Stimulated activated naive CD4-positive, alpha-beta T cell (primary cell): ENCODE measurements at places on chromosomes 7 and 10.
A peak's percentile ranks its signal among the peaks of the same experiment; 100 is the strongest.

DNA sequence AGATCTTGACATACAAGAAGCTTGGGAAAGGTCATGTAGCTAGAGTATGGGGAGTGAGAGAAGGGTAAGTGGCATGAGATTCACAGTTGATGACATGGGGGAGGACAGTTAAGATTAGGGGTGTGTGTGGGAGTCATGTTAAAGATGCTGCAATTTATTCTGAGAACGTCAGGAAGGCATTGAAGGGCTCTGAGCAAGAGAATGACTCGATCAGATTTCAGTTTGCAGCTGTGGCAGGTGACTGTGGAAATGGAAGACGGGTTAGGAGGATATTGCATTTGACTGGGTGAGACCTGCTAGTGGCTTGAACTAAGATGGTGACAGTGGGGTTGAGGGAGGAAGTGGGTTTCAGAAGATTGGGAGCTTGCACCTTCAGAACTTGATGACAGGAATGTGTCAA is 5.6 kb downstream of the CDC123 start:
- no peak for DNase-seq

DNA sequence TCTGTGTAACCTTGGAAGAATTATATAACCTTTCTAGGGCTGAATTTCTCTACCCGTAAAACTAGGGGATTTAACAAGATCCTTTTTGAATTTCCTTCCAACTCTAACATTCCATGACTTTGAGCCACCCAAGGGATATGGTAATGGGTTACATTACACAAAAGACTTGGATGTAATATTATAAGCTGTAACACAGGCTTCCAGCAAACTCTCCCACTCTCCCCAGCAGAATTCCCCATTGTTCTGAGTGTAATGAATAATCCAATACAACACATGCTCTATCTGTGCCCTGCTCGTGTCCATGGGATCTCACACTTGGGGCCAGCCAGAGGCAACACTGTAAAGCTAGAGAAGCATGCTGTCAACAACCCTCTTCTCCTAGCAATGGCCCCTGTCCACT is 790.6 kb upstream of the AUTS2 start:
- DNase-seq = no peak

GRCh38 chr10:125007436-125007835 is 65.5 kb downstream of the ZRANB1 start:
- no peak for DNase-seq

DNA sequence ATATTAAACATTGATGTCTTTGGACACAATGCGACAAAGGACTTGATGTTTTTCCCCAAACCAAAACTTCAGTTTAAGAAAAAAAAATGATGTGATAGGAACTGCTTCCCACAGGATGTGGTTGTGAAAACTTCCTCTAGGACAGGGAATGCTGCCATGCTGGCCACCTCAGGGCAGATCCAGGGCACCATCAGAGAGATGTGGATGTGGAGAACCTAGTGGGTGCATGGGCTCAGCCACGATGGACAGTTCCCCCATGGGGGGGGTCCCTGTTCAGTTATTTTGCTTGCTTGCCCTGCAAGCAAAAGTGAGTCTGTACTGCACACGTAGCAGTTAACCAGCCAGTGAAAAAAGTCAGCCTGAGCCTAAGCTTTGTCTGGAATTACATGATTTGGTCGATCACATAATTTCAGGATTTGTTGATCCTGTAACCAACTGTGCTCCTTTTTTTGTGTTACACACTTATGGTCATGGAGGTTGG is 36.3 kb downstream of the LAMB4 start:
- no peak for DNase-seq

- DNase-seq = no peak
These were observed 165.7 kb downstream of the SEMA3D start for GRCh38 chr7:85021101-85021704.

- no peak for DNase-seq
These were observed 506.4 kb downstream of the KCNMA1 start for GRCh38 chr10:77131214-77131613.

DNA sequence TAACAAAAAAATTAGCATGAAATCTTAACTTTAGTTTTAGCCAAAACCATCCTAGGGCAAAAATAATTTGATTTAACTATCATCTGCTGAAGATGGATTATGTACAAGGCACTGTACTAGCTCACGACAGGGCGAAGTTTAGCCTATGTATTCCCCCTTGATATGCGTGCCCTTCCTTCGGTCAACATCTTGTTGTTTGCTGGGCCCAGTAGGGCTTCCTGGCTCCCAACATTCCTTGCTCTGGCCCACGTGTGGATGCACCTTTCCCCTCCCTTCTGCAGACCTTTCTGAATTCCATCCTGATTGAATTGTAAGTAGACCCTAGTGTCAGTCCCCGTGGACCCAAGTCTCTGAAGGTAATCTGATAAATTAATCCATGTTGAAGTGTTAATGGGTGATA is 212.0 kb downstream of the RELN start:
- no peak for DNase-seq

GRCh38 chr10:50387007-50387731 is 135.9 kb upstream of the ASAH2 start:
- DNase-seq = no peak

- DNase-seq = no peak
These were observed 113.6 kb downstream of the OAT start for GRCh38 chr10:124305131-124305530.

GRCh38 chr10:60572511-60573194 is 183.0 kb upstream of the ANK3 start:
- DNase-seq = peak; percentile 1

- no peak for DNase-seq
These were observed 120.6 kb downstream of the BAMBI start for GRCh38 chr10:28797904-28798371.

GRCh38 chr7:55251911-55252310 is 113.2 kb upstream of the LANCL2 start:
- DNase-seq = no peak

GRCh38 chr7:87590578-87590977 is 10.1 kb downstream of the ABCB1 start:
- no peak for DNase-seq

DNA sequence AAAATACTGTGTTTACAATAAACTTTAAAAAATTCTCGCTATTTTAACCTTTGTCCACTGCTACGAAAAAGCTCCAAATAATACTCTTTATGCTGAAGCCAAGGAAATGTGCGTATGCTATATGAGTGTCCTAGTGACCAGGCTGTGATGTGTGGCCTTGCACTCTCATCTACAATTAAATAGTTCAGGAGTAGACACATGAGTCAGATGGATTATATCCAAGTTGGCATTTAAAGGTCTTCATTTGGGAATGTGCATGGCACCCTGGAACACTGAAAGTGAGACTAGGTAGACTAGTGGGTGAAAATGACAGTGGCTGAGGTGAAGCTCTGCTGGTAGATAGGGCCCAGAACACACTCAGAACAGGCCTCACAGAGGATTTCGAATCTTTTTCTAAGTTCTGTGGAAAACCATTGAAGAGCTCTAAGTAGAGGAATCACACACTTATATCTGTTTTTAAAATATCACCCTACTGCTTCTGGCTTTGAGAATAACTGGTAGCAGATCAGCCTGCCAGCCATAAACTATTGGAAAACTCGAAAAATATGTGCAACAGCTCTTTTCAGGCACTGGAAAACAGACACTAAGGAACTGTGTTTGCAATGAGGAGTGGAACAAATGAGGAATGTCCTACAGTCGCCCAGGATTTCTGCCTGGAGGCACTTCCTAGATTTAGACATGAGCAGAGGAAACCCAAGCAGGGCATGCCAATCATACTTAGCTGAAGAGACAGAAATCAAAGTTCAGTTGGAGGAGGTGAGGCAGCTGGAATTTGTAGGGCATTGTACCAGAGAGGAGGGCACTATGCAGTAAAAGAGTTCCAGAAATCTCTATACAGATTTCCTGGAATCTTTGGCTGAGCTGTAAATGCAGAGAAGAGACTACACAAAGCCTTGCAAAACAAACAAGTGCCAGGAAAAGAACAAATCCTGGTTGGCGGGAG is 603.8 kb upstream of the LRRTM3 start:
- DNase-seq = no peak

GRCh38 chr10:48604039-48604990 is 558 bp downstream of the ARHGAP22 start:
- DNase-seq = no peak

DNA sequence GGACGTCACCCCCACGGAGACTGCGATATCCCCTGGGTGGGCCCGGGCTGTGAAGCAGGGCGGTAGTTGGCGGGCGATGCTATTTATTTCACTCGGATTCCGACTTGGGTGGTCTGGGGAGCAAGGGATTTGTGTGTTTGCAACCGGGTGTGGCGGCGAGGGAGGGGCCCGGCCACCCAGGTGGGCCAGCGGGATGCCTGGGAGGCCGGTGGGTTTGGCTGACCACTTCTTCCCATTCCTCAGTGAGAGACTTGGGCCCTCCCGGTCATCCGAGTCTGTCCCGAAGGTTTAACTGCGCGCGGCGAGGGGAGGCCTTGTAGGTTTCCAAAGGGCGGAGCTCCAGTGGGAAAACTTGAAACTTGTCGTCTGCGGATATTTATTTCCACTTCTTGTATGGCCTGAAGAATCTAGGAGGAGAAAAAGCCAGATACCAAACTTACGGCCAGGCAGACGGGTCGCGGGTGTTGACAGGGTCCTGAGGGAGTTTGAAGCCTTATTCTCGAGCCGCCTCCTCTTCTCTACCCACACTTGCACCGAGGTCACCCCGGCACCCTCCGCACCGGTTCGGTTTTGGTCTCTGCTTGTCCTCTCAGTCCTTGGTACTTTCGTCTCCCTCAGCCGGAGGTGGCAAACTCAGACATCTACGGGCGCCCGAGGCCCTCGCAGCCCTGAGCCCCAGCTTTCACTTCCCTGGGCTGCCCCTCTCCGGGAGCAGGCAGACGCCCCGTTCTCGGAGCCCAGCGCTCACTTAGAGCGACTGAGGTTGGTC is 17.9 kb downstream of the ZNF316 start:
- no peak for DNase-seq

DNA sequence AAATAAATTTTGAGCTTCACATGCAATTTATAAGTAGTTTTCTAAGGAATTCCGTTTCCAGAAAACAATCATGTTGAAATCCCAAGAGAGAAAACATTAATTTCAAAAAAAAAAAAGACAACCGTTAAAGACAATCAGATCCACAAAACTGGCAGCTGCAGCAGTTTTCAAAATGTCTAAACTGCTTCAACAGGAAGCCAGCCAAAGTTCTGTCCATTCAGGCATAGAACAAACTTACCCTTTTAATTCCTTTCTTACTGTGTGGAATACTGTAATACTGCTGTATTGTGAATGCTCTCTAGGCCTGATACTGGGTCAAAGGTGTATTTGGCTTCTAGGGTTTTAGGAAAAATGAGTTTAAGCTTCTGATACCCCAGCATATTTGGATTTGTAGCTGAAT is 31.6 kb downstream of the HOXA1 start:
- no peak for DNase-seq

DNA sequence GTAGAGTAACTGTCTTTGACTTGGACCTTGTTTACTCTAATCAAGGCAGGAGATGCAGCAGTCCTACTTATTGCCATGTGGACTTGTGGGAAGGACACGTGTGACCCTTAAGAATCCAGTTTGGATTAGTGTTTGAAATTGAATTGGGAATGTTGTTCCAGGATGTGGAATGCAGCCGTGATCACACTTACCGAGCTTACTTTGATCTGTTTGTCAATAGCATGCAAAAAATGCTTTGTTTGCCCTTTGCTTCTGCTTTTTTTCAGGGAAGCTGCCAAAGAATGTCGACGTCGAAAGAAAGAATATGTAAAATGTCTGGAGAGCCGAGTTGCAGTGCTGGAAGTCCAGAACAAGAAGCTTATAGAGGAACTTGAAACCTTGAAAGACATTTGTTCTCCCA is 84.7 kb downstream of the CREM start:
- no peak for DNase-seq

DNA sequence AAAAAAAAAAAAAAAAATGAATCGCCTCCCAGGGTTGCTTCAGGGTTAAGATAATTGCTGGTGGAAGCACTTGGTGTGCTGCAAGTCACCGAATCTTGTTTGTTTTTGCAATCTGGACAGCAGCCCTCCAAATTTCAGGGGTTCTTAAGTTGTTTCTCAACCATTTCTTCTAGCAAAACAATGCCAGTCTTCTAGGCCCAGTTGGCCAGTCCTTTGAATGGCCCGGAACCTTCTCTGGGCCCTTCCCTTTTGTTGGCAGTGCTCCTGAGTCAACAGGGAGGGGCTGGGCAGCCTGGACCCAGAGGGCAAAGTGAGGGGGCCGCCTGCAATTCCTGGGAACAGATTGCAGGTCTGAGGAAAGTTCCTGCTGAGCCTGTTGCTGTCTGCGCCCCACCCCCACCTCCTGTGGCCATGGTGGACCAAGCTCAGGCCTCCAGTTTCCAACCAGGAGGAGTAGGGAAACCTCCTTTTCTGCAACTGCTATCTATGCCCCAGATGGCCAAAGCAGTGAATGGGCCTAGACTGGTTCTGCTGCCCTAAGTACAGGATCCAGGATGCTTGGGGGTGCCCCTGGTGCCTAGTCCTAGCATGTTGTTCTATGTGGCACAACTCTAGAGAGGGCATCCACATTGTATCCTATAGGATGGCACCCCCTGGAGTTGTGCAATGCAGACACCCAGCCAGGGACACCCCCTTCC is 31.4 kb upstream of the PDCD4 start:
- DNase-seq = no peak

- no peak for DNase-seq
These were observed 54.2 kb downstream of the DOCK1 start for GRCh38 chr10:126959431-126959830.

GRCh38 chr10:71279590-71280170 is 39.4 kb upstream of the SLC29A3 start:
- no peak for DNase-seq

- no peak for DNase-seq
These were observed 38.9 kb upstream of the SP8 start for GRCh38 chr7:20825555-20825954.

GRCh38 chr10:48648172-48648942 is 36.3 kb upstream of the WDFY4 start:
- DNase-seq = no peak

GRCh38 chr7:132230462-132230861 is 345.8 kb downstream of the PLXNA4 start:
- no peak for DNase-seq

- no peak for DNase-seq
These were observed 286.6 kb upstream of the NRP1 start for GRCh38 chr10:33621101-33621500.

DNA sequence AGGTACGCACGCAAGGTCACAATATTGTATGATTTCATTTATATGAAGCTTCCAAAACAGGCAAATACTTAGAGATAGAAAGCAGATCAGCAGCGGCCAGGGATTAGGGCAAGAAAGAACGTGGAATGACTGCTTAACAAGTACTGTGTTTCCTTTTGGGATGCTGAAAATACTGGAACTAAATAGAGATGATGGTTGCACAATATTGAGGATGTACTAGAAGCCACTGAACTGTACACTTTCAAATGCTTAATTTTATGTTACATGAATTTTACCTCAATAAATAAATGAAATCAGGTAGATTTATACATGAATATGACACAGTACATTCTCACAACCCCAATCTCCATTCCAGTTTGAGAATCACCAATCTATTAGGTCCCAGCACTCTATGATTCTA is 15.6 kb downstream of the SEM1 start:
- no peak for DNase-seq

- no peak for DNase-seq
These were observed 293.6 kb upstream of the ZNF32 start for GRCh38 chr10:43942096-43942850.
